Right lobe of liver (tissue), 6 donors: ENCODE measurements at places on chromosomes 7 and 10.
A peak's percentile ranks its signal among the peaks of the same experiment; 100 is the strongest.

- no peak for DNase-seq
- H3K27ac ChIP-seq, result no peak overlapping the region
- H3K4me3 ChIP-seq, result no peak overlapping the region
- no peaks in the 10 kb centered on the region for H3K4me1 ChIP-seq
These were observed 87.7 kb downstream of the ST7 start for GRCh38 chr7:117041007-117041406.

GRCh38 chr7:156780724-156781455, 112.1 kb downstream of the LMBR1 start:
- no peaks in the 10 kb centered on the region for H3K4me1 ChIP-seq
- H3K27me3 ChIP-seq, result no peaks in the 10 kb centered on the region
- no peak overlapping the region for H3K27ac ChIP-seq
- no peak for DNase-seq
- peaks cover 1% of the 10 kb centered on the region for H3K36me3 ChIP-seq

GRCh38 chr10:58269782-58270290, 874 bp downstream of the CISD1 start:
- no peaks in the 10 kb centered on the region for H3K27me3 ChIP-seq
- H3K4me3 ChIP-seq, result peak overlapping the region; percentile 63
- no peaks in the 10 kb centered on the region for H3K4me1 ChIP-seq
- no peaks in the 10 kb centered on the region for H3K36me3 ChIP-seq
- no peak for DNase-seq

GRCh38 chr10:47288916-47289495, 11.0 kb upstream of the GDF10 start:
- no peaks in the 10 kb centered on the region for H3K36me3 ChIP-seq
- no peaks in the 10 kb centered on the region for H3K4me1 ChIP-seq
- H3K27me3 ChIP-seq, result no peaks in the 10 kb centered on the region
- H3K27ac ChIP-seq, result no peak overlapping the region

GRCh38 chr7:112202816-112203215, 3.4 kb downstream of the DOCK4 start:
- DNase-seq, result peak; percentile 82
- no peaks in the 10 kb centered on the region for H3K27me3 ChIP-seq
- no peak overlapping the region for H3K4me3 ChIP-seq
- peak overlapping the region; percentile 56 for H3K27ac ChIP-seq

GRCh38 chr7:155840909-155841308, 28.6 kb upstream of the SHH start:
- no peaks in the 10 kb centered on the region for H3K27me3 ChIP-seq
- no peak overlapping the region for H3K4me3 ChIP-seq
- H3K36me3 ChIP-seq, result no peaks in the 10 kb centered on the region
- no peak overlapping the region for H3K27ac ChIP-seq
- H3K4me1 ChIP-seq, result no peaks in the 10 kb centered on the region

GRCh38 chr7:101868191-101868950, 50.9 kb downstream of the CUX1 start:
- no peaks in the 10 kb centered on the region for H3K36me3 ChIP-seq
- no peak overlapping the region for H3K4me3 ChIP-seq
- no peak for DNase-seq
- no peaks in the 10 kb centered on the region for H3K4me1 ChIP-seq

GRCh38 chr7:2706685-2707126, 18.7 kb downstream of the AMZ1 start:
- no peak overlapping the region for H3K27ac ChIP-seq
- H3K27me3 ChIP-seq, result no peaks in the 10 kb centered on the region
- no peak overlapping the region for H3K4me3 ChIP-seq
- H3K36me3 ChIP-seq, result no peaks in the 10 kb centered on the region
- no peak for DNase-seq

- H3K27me3 ChIP-seq, result no peaks in the 10 kb centered on the region
- H3K36me3 ChIP-seq, result no peaks in the 10 kb centered on the region
- H3K4me1 ChIP-seq, result no peaks in the 10 kb centered on the region
- DNase-seq, result no peak
These were observed 20.9 kb upstream of the UBE3C start for GRCh38 chr7:157117796-157118195.

GRCh38 chr7:146175716-146176115, 59.1 kb downstream of the CNTNAP2 start:
- no peaks in the 10 kb centered on the region for H3K4me1 ChIP-seq
- H3K36me3 ChIP-seq, result no peaks in the 10 kb centered on the region
- DNase-seq, result no peak
- H3K27ac ChIP-seq, result no peak overlapping the region

DNA sequence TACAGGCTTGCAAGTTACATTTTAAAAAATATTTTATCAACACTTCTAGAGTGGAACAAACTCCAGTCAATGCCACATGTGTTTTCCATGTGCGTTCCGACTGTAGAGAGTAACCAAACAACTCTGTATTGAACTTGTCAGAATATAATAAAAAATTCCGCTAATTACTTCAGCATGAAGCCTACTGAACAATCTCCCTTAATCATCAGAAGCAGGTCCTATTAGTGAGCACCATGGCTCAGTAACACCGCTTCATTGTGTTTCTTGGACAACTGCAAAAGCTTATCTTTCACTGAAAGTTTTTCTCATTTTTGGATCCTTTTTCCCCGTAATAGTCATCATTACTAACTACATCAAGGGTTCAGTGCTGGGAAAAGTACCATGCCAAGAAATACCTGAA, 117.0 kb downstream of the MKX start:
- H3K27me3 ChIP-seq, result no peaks in the 10 kb centered on the region
- H3K36me3 ChIP-seq, result no peaks in the 10 kb centered on the region
- H3K27ac ChIP-seq, result no peak overlapping the region
- H3K4me1 ChIP-seq, result no peaks in the 10 kb centered on the region
- no peak overlapping the region for H3K4me3 ChIP-seq
- no peak for DNase-seq

- H3K27ac ChIP-seq, result no peak overlapping the region
- DNase-seq, result no peak
- H3K4me3 ChIP-seq, result no peak overlapping the region
- no peaks in the 10 kb centered on the region for H3K27me3 ChIP-seq
- no peaks in the 10 kb centered on the region for H3K4me1 ChIP-seq
- no peaks in the 10 kb centered on the region for H3K36me3 ChIP-seq
These were observed 366.4 kb upstream of the PLXDC2 start for GRCh38 chr10:19449860-19450259.

GRCh38 chr7:96199421-96199820, 122.5 kb downstream of the SLC25A13 start:
- DNase-seq, result no peak
- H3K4me1 ChIP-seq, result no peaks in the 10 kb centered on the region
- H3K4me3 ChIP-seq, result no peak overlapping the region
- H3K27ac ChIP-seq, result no peak overlapping the region

DNA sequence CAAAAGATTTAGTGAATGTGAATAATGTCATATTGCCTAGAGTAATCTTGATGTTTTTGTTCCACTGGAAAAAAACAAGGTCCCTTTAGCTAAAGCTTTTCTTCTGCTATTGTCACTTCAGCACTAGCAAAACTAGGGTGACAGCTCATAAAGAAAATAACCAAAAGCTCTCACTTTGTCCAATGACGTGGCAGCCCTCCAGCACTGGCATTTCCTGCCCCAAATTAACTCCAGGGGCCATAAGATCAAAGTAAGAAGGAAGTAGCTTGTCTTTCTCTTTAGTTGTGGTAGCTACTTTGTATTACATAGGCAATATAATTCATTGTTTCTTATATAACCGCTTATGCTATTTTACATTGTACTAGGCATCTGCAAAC, 47.3 kb downstream of the LRRN3 start:
- H3K27ac ChIP-seq, result no peak overlapping the region
- no peaks in the 10 kb centered on the region for H3K36me3 ChIP-seq
- DNase-seq, result peak; percentile 37
- H3K4me3 ChIP-seq, result no peak overlapping the region
- H3K27me3 ChIP-seq, result no peaks in the 10 kb centered on the region

GRCh38 chr7:120404042-120404441, 131.1 kb downstream of the KCND2 start:
- no peak for DNase-seq
- H3K4me3 ChIP-seq, result no peak overlapping the region
- H3K36me3 ChIP-seq, result no peaks in the 10 kb centered on the region

DNA sequence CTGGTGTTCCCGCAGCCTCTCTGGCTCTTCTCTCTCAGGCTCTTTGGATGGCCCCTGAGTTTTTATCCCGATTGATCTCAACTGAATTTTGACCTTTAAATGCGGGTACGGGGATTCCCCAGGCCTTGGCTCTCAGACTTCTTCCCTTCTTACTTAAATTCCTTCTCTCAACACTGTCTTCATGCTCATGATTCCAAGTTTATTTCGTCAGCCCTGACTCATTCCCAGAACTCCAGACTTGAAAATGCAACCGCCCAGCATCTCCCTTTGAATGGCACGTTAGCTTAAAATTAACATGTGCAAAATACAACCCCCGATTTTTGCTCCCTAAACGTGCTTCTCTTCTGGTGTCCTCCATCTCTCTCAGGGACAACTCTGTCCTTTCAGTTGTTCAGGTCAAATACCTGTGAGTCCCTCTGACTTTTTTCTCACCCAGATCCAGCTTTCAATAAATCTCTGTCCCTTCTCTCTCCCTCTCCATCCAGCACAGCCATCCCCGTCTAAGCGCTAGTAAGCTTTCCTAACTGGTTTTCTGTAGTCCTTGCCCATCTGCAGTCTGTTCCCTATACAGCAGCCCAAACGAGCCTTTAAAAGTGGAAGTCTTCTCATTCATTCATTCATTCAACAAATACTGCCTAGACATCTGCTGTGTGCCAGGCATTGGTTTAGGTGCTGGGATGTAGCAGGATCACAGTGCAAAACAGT, 7.1 kb downstream of the HECW1 start:
- no peaks in the 10 kb centered on the region for H3K4me1 ChIP-seq
- no peaks in the 10 kb centered on the region for H3K36me3 ChIP-seq
- H3K27me3 ChIP-seq, result peaks cover 13% of the 10 kb centered on the region

DNA sequence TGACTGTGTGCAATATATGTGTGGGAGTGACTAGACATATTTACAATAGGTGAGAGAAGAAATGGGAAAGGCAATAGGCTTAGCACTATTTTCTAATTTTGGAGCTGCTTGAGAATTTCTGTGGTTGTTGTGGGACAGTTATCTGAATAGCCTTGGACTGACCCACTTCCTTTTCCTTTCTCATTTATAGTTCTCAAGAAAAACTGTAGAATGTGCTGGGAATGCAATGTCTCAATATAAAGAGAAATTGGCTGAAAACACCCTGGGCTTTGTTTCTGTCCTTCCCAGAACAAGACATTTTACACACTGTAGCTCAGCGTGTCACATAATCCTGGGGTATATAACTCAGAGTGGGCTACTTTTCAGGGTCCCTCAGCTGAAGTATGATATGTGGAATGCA, 153.0 kb upstream of the RHOBTB1 start:
- no peak overlapping the region for H3K4me3 ChIP-seq
- H3K4me1 ChIP-seq, result no peaks in the 10 kb centered on the region
- H3K27ac ChIP-seq, result no peak overlapping the region
- no peaks in the 10 kb centered on the region for H3K36me3 ChIP-seq

- no peak overlapping the region for H3K4me3 ChIP-seq
- no peak overlapping the region for H3K27ac ChIP-seq
- no peak for DNase-seq
- no peaks in the 10 kb centered on the region for H3K27me3 ChIP-seq
- no peaks in the 10 kb centered on the region for H3K4me1 ChIP-seq
- H3K36me3 ChIP-seq, result no peaks in the 10 kb centered on the region
These were observed 492.5 kb downstream of the ETV1 start for GRCh38 chr7:13496976-13497375.

DNA sequence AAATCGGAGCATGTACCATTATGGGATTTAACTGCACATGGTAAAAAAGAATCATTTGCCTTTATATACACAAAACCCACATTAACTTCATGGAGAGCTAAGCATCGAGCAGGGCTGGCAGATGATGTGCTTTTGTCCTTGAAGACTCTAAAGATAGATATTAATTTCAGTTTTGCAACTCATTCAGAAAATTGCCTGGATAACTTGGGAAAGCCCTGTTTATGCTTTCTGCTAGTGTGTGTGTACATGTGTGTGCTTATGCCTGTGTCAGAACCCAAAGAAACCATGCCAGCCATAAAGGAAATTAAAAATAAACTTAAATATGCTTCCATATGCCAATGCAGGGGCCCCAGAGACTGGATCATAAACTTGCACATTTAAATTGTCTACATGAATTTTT, 640.0 kb downstream of the PARD3 start:
- H3K27ac ChIP-seq, result no peak overlapping the region
- no peak for DNase-seq
- no peaks in the 10 kb centered on the region for H3K27me3 ChIP-seq
- no peaks in the 10 kb centered on the region for H3K4me1 ChIP-seq
- H3K36me3 ChIP-seq, result no peaks in the 10 kb centered on the region
- no peak overlapping the region for H3K4me3 ChIP-seq

- no peak overlapping the region for H3K27ac ChIP-seq
- no peak for DNase-seq
- no peaks in the 10 kb centered on the region for H3K27me3 ChIP-seq
These were observed 17.0 kb downstream of the ABI1 start for GRCh38 chr10:26843736-26844135.

DNA sequence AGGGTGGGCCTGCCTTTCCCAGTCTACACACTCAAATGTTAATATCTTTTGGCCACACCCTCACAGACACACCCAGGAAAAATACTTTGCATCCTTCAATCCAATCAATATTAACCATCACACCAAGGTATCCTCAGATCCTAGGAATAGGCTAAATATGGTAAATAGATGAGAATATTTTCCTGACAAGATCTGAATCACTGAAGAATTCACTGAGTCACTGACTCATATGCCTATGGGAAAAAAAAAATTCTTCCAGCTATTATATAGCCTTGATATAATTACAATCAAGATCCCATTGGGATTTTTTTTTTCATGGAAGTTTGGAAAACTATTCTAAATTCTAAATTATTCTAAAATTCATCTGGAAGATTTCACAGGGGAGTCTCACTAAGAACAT, 65.8 kb downstream of the INHBA start:
- no peaks in the 10 kb centered on the region for H3K27me3 ChIP-seq
- no peak overlapping the region for H3K4me3 ChIP-seq
- no peaks in the 10 kb centered on the region for H3K36me3 ChIP-seq
- H3K4me1 ChIP-seq, result no peaks in the 10 kb centered on the region

- no peaks in the 10 kb centered on the region for H3K36me3 ChIP-seq
- H3K4me1 ChIP-seq, result no peaks in the 10 kb centered on the region
- DNase-seq, result no peak
- no peaks in the 10 kb centered on the region for H3K27me3 ChIP-seq
These were observed 856.3 kb downstream of the XPNPEP1 start for GRCh38 chr10:109067031-109067430.

GRCh38 chr7:39228946-39229345, 251.2 kb downstream of the POU6F2 start:
- no peaks in the 10 kb centered on the region for H3K36me3 ChIP-seq
- DNase-seq, result no peak
- no peaks in the 10 kb centered on the region for H3K4me1 ChIP-seq

DNA sequence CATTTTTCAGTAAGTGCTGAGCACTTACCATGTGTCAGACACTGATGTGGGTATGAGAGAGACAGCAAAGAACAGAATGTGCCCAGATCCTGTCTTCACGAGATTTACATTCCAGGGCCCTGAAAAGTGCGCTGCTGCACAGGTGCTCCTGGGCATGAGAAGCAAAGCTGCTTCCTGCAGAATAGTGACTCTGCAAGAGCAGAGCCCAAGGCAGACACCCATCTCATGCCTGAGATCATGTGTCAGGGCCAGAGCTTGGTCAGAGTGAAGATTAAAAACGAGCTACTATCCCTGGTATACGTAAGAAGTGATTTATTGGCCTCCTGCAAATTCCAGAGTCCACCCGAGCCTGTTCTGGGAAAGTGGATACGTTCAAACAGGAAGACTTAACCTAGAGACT, 824.4 kb downstream of the GRID1 start:
- no peaks in the 10 kb centered on the region for H3K4me1 ChIP-seq
- H3K27me3 ChIP-seq, result no peaks in the 10 kb centered on the region
